ENCODE measurements at places on chromosomes 2 and 18. TPM values are rescaled to one million over a fixed set of nuclear protein-coding genes. Genes with fewer than 3 reads are reported as not detected.

Gene WNT6
- total RNA-seq, result not detected

Gene PDCD1
- not detected for total RNA-seq

Gene IL1R2
- 4.9 TPM for total RNA-seq

Gene DYNAP
- not detected for total RNA-seq

Gene AQP12A
- total RNA-seq, result not detected

Gene COL4A4
- 45.2 TPM for total RNA-seq

Gene TYMS
- 13.7 TPM for total RNA-seq

Gene SIX2
- total RNA-seq, result 19.1 TPM

Gene CROCC2
- total RNA-seq, result not detected

Gene OTOF
- total RNA-seq, result 0.81 TPM

Gene LYPD6
- not detected for total RNA-seq

Gene APLF
- 1.3 TPM for total RNA-seq

Gene MOCOS
- 1.1 TPM for total RNA-seq

Gene LAMA1
- total RNA-seq, result 26.7 TPM

Gene BUB1
- total RNA-seq, result 5.8 TPM

Gene GMCL1
- 7.8 TPM for total RNA-seq

Gene MAPRE3
- total RNA-seq, result 6.0 TPM

Gene GREB1L
- 0.36 TPM for total RNA-seq

Gene PRSS56
- total RNA-seq, result not detected

Gene PSTPIP2
- total RNA-seq, result 1.8 TPM

Gene DUSP2
- 1.8 TPM for total RNA-seq

All from cardiac atrium fibroblast (primary cell).